ENCODE measurements at places on chromosomes 12 and 14. TPM values are rescaled to one million over a fixed set of nuclear protein-coding genes. Genes with fewer than 3 reads are reported as not detected.

Gene ACVR1B
- total RNA-seq, result 14.3 TPM

Gene CPSF2
- total RNA-seq, result 63.8 TPM

Gene TESPA1
- not detected for total RNA-seq

Gene ANKRD33
- total RNA-seq, result not detected

Gene BHLHE41
- 0.14 TPM for total RNA-seq

Gene ABCD2
- 0.03 TPM for total RNA-seq

Gene ITPR2
- total RNA-seq, result 9.1 TPM

Gene ATXN3
- total RNA-seq, result 29.7 TPM

Gene RPAP3
- total RNA-seq, result 27.8 TPM

Gene CLEC4E
- total RNA-seq, result not detected

Gene CFAP251
- 44.5 TPM for total RNA-seq

Gene FOXM1
- 91.0 TPM for total RNA-seq

Gene SSPN
- 0.51 TPM for total RNA-seq

Gene CEP128
- total RNA-seq, result 12.4 TPM

Gene FAM186B
- 0.32 TPM for total RNA-seq

Gene PLXNC1
- 0.18 TPM for total RNA-seq

Gene PNMA1
- 13.6 TPM for total RNA-seq

Gene DIO2
- 0.03 TPM for total RNA-seq

Gene OR4E2
- total RNA-seq, result not detected

Gene LMNTD1
- not detected for total RNA-seq

Gene NKX2-8
- not detected for total RNA-seq

Gene CLEC2A
- not detected for total RNA-seq

Gene RNASE7
- total RNA-seq, result 17.1 TPM

Gene CPNE6
- not detected for total RNA-seq
